T-helper 2 cell treated with Interferon-gamma antibody and Interleukin-4, amounts not matched to agents 5 μg/mL and 100 μg/mL, for 36 hours (primary cell): ENCODE measurements at places on chromosomes 2 and 18.
A peak's percentile ranks its signal among the peaks of the same experiment; 100 is the strongest.

- no peak for DNase-seq
Measured at GRCh38 chr2:143148011-143148410, 18.8 kb downstream of the ARHGAP15 start.

- DNase-seq: no peak
Measured at GRCh38 chr2:5686068-5686467, 6.1 kb upstream of the SOX11 start.

DNA sequence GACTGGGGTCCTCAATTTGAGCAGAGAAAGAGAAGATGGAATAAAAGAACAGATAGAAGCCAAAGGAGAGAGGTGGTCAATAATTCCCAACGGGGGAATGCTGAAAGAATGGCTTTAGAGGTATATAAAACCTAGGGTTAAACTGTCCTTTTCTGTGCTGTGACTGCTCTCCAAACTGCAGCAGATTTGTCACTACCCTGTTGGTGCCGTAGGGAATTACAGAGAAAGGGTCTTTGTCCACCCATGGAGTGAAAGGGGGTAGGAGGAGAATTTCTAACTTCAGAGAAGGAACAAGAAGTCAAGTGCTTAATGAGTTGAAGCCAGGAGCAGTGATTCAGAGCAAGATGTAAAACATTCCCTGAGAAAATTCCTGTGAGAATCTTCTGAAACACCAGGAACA lies 486.5 kb downstream of the NUP35 start:
- no peak for DNase-seq

DNA sequence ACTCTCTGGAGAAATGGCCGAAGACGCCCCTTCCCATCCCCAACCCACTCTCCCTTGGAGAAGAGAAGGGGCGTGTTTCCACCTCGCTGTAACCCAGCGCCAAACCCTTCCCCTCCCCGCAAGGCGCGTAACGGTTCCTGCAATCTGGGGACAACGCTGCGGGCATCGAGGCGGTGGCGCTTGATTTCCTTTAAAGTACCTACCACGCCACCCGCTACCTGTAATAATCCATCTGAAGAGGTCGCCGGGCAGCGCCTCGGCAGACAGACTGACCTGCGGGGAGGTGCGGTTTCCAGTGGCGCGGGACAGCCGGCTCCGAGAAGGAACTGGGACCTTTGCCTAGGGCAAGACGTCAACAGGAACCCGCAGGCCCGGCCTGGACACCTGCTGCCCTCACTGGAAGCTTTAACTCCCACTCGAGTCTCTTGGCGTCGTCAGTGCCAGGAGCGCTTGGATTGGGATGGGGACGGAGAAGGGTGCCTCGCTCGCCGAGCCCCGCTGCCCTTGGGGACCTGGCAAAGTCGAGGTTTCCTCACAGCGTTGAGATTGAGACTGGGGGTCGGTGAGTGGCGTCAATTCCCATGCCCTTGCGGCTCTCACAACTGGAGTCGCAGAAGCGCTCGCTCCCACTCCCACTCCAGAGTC lies at the start of gene CYP1B1:
Gene CYP1B1 (minus strand): TSS at position 645 of the 645 bp plus-strand sequence. CDS start 763 bp downstream, outside the sequence.
- no peak for DNase-seq

DNA sequence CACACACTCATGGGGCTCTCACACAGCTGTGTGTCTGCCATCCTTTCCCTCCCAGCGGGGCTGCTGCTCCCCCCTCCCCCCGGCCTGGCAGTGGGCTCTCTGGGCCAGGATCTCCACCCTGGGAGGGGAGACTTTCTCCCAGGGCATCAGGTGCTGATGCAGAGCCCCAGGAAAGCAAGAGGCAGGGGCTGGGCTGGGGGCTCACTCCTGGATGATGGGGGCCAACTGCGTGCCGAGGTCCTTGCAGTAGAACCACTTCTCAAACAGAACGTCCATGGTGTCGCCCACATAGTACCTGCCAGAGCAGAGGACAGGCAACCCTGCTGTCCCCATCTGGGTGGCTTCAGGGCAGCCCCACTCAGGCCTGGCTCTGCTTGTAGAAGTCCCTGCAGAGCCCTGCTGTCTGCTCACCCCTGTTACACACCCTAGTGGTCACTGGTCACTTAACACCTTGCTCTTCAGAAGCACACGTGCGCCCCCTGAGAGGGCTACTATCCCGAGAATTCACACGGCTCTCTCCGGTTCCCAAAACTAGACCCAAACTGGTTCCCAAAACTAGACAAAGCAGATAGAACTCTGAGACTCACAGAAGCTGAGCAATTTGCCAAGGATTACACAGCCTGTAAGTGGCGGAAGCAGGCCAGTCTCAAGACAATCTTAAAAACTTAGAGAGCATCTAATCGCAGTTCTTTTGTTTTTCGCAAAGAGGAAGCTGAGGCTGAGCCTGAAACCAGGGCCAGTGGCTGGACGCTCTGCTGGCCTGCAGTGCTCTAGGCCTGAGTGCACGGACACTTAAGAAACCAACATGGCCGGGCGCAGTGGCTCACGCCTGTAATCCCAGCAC lies 6.6 kb upstream of the OXER1 start:
- DNase-seq: no peak

DNA sequence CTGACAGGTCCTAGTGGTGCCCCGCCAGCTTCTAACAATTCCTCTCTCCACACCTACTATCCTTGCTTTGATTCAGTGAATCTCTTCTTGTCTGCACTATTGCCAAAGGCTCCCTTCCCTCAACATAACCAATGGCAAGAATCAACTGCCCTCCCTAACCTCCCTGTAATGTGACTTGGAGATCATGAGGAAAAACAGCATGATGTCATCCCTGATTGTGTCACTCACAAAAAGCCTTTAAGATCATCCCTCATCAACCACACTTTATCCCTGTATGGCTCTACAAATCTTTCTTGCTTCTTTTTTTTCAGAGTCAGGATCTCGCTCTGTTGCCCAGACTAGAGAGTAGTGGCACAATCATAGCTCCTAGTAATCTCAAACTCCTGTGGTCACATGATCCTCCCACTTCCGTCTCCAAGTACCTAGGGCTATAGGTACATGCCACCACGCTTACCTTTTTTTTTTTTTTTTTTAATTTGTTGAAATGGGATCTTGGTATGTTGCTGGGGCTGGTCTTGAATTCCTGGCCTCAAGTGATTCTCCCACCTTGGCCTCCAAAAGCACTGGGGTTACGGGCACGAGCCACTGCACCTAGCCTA lies 19.7 kb downstream of the SAP130 start:
- no peak for DNase-seq

GRCh38 chr2:80874374-80874773 lies 569.8 kb upstream of the LRRTM1 start:
- DNase-seq: no peak

GRCh38 chr18:76903386-76903785 lies 81.0 kb downstream of the ZNF236 start:
- no peak for DNase-seq

DNA sequence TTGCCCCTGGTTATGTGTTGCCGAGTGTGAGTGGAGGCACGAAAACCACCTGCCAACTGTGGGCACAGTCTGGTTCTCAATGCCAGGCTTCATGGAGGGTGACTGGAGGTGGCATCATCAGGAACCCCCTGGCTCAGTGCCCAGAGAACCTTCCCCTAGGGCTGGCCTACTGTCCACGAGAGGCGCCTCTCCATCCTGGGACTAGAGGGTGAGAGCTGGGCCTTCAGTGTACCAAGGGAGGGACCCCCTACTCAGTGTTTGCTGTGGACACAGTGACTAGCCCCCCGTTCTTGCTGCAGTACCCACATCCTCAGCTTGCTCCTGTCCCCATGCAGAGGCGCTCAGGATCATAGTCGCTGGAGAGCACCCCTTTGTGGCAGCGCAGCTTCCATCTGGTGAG lies 202.6 kb downstream of the HDAC4 start:
- no peak for DNase-seq

GRCh38 chr2:25294573-25295462 lies 46.9 kb downstream of the DNMT3A start:
- peak; percentile 77 for DNase-seq

GRCh38 chr2:204336153-204336744 lies 209.0 kb upstream of the PARD3B start:
- no peak for DNase-seq

DNA sequence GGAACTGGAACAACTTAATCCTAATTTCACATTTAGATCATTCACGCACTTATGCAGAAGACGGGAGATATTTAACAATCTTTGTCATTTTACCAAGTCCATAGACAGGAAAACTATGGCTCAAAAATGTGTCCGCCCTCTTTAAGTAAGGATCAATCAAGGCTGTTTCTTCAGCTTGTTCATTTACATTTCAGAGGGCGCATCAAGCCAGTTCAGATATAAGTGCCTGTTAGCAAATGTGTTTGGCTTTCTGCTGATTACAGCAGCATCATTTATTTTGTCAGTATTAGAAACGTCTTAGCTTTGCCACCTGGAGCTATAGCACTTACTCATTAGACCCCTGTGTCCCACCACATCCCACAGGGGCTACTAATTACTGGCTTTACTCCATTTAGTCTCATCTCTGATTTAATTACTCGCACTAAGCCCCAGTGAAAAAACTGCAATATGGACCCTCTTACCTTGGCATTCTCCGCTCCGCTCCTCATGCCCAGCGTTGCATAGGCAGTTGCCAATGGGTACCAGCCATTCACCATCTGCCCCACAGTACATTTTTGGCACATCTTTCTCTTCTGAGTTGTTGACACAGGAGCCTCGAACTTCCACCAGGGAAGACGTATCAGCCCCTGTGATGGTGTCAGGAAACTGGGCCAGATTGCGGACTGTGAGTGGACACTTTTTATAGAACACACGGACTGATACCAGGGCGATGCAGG lies 8.7 kb downstream of the EPHA4 start:
- DNase-seq: no peak

DNA sequence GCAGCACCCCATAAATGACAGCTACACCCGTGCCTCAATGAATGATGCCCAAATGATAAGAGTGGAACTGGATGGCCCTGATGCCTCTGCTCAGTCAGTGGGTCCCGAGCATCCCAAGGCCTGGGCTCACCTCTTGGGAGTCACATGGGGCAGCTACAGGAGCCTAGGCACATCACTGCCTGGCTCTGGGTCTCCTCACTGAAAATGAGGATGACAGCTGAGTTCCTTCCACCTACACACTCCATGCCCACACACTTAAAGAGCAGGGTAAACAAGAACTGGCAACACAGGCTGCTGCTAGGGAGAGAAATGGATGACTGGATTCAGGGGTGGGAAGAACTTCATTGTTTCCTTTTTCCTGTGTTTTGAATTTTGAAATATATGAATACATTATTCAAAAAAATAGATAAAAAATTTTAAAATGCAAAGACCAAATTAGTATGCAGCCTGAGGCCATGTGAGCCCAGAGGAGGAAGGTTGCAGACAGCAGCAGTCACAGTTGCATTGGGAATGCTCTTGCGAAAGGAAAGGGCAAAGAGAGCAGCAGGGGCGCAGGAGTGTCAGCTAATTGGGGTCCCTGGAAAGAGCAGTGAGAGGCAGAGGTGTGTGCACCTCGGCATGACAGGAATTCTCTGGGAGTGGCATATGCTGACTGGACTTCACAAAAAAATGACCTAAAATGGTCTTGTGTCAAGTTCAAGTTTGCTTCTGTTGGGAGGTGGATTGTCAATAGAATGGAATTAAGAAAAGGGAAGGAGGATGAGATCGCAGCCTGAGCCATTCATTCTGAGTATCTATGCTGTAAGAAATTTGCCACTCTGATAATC lies 327.1 kb downstream of the CELF4 start:
- DNase-seq: no peak

GRCh38 chr2:197360744-197361156 lies 50.2 kb upstream of the ANKRD44 start:
- no peak for DNase-seq

DNA sequence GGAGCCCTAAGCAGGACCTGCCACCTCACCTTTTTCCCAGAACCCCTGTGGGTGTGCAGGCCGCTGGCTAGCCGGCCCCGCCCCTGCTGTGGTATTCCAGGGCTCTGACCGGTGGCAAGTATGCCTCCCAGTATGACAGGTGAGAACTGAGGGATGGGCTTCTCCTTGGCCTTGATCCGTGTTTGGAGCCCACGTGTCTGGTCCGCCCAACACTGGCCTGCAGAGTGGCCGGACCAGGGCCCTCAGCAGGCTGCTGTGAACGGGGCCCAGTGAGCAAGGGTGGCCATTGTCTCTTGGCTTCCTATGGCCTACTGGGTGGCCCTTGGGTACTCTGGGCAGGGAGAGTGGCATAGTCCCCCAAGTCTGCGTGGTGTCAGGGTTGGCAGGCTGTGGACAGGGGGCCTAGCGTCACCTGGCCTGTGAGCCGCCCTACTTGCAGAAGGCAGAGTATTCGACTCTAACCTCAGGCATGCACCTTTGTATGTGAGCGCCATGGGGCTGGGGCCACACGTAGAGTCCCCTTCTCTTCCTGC lies 1.8 kb downstream of the RNPEPL1 start:
- DNase-seq: no peak

DNA sequence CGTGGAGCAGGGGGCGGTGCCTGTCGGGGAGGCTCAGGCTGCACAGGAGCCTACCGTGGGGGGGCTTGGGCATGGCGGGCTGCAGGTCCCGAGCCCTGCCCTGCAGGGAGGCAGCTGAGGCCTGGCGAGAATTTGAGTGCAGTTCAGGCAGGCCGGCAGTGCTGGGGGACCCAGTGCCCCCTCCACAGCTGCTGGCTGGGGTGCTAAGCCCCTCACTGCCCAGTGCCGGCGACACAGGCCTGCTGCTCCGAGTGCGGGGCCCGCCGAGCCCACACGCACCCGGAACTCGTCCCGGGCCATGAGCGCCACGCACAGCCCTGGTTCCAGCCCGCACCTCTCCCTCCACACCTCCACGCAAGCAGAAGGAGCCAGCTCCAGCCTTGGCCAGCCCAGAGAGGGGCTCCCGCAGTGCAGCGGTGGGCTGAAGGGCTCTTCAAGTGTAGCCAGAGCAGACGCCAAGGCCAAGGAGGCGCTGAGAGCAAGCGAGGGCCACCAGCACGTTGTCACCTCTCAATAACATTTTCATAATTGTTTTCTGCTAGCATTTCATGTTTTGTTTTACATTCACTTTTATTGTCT lies 1378.9 kb upstream of the CELF4 start:
- DNase-seq: no peak

GRCh38 chr2:29492701-29493100 lies 377.5 kb downstream of the CLIP4 start:
- no peak for DNase-seq
